ENCODE measurements at places on chromosomes 1 and 21.

DNA sequence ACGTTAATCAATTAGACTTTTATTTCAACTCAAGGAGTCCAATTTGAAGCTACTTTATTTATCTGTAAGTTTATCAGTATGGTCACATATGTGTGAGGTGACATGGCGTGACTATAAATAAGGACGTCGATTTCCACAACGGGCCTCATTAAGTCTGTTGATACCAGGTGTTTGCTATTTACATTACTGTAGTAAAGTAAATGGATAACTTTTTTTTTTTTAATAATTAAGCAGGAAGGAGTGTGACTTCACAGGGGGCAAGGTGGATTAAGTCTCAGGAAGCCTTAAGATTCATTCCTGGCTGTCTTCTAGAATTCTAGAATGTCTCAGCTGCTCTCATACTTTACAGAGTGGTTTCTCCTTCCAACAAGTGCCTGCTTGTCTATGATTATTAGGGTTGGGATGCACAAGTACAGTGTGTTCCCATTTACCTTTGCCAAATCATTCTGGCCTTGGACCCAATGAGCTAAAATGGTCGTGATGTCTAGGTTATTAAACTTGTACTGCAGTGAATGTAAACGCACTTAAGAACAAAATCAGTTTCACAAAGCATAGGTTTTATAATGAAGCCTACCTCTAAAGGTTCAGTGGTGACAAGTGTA is 15.5 kb downstream of the MAP3K7CL start:
- no peak for DNase-seq

DNA sequence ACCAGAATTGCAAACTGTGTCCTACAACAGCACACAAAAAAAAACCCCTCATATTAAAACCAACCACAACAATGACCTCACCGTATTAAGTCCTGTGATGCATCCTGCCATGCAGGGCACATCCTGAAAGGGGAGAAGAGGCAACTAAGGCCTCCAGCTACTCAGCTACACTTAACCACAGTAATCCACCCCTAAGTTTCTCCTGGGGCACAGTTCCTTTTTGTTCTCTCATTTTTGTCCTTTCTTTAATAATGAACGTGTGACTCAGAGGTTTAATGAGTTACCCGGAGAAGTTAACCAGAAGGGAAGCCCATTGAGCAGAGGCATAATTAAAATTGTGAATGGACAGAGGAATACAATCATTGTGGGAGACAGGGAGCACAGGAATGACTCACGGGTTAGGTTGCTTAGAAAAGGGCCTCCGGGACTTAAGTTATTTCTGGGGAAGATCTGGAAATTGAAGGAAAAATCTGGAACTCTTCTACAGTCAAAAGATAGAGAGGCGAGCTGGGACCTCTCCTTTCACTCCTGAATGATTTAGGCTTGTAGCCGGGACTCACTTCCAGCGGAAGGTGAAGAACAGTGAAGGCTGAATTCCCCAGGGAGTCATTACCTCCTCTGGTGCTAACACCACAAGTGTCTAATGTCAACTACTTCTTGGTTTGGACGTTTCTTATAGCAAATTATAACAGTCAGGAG is 36.9 kb upstream of the HIVEP3 start:
- DNase-seq, result no peak

- no peak for DNase-seq
Observed at GRCh38 chr1:87799451-87799850, 470.8 kb downstream of the LMO4 start.

DNA sequence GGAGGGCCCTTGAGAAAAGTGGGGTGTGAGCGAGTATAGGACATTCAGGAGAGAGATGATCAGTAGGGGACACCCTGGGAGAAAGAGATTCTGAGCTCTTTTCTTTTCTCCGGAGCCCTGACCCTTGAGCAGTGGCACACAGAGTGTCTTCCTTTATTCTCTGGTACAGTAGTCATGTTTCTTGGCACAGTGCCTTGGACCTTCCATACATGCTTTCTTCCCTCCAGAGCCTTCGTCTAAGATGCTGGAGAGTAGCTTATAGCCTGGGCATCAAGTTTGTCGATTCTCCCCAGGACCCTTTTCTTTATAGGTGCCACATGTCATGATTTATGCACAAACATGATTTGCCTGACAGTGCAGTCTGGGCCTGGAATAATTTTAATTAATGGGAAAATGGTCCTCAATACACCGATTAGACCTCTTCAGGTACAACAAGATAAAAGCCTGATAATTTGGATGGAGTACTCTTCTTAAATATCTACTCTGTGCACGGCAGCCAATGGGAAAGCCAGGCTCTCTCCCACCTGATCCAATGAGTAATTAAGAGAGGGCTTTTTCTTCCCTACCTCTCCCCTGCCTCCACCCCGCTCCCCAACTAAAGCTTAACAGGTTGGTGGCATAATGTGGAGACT is at the start of gene TBX19:
TSS of gene TBX19 (plus strand) at position 582 of the 632 bp plus-strand sequence. CDS start 214 bp downstream, outside the sequence.
- no peak for DNase-seq

GRCh38 chr1:160521554-160521953 is 1.5 kb downstream of the SLAMF6 start:
- no peak for DNase-seq

DNA sequence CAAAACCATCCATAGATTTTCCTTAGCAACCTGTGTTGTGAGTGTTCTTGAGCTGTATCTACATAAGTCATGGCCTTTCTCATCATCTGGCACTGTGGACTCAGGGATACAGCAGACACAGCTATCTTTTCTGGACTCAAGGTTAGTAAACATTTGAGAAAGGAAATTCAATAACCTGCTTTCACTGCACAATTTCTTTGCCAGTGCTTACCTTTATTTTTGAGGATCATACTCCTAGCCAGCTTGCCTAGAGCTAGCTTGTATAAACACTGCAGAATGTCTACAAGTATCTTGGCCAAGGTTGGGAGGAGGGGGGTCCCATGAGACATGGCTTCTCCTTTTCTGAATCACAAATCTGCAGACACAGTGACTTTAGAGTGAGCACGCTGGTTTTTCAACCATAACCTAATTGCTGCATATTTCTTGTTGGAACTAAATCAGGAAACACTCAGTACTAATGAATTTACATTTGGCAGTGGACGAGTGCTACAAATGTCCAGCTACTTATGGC is 27.2 kb downstream of the ADAMTS5 start:
- DNase-seq, result no peak

GRCh38 chr21:46117586-46118315 is 19.8 kb downstream of the COL6A2 start:
- no peak for DNase-seq

GRCh38 chr1:40973912-40974311 is 5.6 kb upstream of the CTPS1 start:
- no peak for DNase-seq

DNA sequence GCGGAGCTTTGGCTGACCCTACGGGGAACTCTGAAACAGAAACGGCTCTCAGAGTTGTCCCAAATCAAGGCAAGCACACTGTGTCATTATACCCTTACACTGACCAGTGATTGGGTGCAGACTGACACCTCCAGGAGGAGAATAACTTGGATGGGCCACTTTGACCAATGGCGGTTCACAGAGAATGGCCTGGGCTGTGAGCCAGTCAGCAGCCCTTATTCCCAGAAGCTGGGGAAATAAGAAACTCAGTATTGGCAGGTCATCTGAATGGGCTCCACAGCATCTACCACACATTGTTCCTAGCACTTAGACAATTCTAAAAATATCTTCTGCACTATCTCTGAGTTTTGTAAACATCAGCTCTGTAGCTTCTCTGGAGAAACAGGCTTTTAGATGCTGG is 265.2 kb downstream of the ADGRL2 start:
- no peak for DNase-seq

GRCh38 chr21:15522148-15522547 is 207.6 kb upstream of the USP25 start:
- DNase-seq, result no peak

DNA sequence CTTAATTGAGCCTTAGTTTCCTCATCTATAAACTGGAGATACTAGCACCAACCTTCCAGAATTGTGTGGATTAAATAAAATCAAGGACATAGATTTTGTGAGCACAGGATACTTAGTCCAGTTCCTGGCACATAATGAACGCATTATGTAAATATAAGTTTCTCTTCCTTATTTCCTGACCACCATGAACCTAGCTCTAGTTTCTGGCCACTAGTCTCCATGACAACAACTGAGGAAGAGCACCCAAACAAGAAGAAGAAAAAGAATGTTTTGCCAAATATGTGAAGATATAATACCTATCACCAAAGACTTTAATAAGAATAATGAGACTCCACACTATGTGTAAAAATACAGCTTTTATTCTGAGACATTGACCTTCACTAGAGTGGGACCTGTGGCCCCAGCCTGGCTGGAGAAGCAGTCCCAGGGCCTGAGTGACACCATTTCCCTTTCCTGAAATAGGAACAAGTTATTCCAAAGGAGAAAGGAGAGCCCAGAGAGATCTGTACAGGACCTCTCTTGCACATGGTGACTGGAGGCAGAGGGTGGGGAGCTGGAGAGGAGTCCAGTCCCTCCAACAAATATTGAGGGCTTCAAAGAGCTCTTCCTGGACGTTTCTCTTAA is 940 bp upstream of the USF1 start:
- no peak for DNase-seq

DNA sequence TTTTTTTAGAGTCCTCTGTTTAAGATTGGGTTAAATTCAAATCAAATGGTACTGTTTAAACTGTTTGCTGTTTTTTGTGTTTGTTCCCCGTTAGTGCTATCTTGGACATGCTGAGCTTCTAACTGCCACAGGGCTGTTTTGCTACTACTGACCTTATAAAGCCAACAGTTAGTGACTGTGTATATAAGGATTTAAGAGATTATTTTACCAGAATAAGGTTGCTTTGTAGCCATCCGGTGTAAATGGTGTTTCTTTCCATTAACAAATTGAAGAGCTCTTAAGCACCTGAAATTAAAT is 37.0 kb downstream of the ZNF281 start:
- no peak for DNase-seq

DNA sequence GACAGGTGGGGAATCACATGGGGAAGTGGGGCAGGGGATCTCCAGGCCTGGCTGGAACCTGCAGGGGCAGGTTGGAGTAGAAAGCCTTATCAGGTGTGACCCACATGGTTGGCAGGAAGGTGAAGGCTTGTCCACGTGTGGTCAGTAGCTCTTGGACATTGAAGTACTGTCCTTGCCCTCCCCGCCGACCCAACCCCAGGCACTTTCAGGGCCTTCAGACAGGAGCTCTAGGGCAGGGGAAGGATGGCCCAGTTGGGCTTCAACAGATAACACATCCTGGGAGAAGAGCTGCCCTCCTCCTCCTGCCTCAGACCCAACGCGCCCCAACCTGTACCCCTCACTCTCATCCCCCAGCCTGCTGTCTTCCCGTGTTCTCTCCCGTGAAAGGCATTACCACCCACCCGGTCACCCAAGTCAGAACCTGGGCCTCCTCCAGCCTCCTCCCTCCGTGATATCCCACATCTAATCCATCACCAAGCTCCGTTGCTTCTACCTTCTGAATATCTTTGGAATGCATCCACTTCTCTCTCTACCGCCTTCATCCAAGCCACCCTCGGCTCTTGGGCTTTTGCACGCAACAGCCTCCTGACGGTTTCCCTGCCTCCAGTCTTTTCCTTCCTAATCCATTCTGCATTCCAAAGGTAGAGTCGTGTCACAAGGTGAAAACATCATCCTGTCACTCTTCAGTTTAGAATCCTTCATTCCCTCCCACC is 15.9 kb downstream of the PTPRF start:
- no peak for DNase-seq

DNA sequence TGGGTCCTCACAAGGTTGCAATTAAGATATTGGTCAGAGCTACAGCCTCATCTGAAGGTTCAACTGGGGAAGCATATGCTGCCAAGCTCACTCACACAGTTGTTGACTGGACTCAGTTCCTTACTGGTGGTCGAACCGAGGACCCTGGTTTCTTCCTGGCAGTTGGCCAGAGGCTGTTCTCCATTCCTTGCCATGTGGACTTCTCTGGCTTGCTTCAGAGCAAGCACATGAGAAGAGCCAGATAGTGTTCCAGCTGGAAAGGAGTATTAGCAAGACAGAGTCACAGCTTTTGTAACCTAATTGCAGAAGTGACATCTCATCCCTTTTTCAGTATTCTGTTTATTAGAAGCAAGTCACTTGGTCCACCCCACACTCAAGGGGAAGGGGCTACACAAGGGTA is 23.6 kb downstream of the POU2F1 start:
- DNase-seq, result no peak

GRCh38 chr1:22245726-22246125 is 102.8 kb upstream of the WNT4 start:
- no peak for DNase-seq

- DNase-seq, result no peak
Observed at GRCh38 chr1:44237721-44238457, 24.6 kb downstream of the DMAP1 start.

- DNase-seq, result no peak
Observed at GRCh38 chr1:231508941-231509340, 19.5 kb upstream of the TSNAX start.

GRCh38 chr1:222182641-222183040 is 365.3 kb downstream of the HHIPL2 start:
- no peak for DNase-seq

DNA sequence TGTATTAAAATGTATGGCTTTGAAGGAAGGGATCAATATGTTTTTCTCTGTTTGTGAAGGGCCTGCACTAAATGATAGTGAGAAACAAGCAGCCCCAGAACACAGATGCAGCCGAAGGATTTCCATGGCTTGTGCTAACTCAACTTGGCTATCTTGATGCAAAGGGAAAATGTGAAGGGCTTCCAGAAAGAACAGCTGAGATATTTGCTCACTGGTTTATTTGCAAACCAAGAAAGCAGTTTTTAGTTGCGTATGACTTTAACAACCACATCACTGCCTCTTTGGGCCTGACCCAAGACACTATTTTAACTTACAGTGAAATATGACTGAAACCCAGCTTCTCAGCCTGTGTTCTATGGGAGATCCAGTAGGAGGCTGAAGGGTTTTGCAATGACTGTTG is 369.9 kb downstream of the SETD4 start:
- DNase-seq, result no peak

GRCh38 chr1:109896681-109897080 is 14.0 kb upstream of the CSF1 start:
- no peak for DNase-seq

DNA sequence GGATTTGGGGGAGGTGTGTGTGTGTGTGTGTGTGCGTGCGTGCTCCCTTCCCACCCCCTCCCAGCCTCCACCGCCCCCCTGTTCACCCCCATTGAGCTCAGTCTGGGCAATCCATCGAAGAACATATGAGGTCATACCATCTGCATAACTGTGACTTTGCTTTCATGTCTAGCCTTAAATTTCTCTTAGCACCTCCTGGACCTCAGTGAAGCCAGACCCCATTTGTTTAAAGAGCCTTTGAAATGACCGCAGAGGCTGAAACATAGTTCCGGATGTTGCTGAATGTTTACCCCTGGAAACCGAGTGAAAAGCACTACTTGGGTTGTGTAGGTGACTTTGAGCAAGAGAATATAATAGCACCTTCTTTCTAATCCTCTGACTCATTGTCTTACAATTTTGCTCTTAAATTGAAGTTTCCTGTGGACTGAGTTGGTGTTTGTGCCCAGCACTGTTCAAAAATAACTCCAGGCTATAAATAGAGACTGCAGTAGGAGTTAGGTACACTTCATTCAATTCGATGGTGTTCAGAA is 75.4 kb downstream of the UBE4B start:
- no peak for DNase-seq

DNA sequence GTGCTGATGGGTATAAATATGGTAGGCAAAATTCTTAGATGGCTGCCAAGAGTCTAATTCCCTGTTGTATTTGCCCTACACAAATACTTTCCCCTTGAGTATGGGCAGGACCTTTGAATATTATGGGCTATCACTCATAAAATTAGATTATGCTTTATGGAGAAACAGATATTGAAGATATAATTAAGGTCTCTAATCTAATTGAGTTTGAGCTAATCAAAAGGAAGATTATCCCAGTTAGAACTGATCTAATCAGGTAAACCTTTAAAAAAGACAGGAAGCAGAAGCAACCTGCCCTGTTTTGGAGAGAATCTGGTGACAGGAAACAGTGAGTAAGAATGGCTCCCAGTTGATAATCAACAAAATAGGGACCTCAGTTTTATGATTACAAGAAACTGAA is 609.0 kb upstream of the PRMT6 start:
- no peak for DNase-seq

All from T-helper 22 cell (primary cell).